ENCODE measurements at places on chromosomes 4 and X.

DNA sequence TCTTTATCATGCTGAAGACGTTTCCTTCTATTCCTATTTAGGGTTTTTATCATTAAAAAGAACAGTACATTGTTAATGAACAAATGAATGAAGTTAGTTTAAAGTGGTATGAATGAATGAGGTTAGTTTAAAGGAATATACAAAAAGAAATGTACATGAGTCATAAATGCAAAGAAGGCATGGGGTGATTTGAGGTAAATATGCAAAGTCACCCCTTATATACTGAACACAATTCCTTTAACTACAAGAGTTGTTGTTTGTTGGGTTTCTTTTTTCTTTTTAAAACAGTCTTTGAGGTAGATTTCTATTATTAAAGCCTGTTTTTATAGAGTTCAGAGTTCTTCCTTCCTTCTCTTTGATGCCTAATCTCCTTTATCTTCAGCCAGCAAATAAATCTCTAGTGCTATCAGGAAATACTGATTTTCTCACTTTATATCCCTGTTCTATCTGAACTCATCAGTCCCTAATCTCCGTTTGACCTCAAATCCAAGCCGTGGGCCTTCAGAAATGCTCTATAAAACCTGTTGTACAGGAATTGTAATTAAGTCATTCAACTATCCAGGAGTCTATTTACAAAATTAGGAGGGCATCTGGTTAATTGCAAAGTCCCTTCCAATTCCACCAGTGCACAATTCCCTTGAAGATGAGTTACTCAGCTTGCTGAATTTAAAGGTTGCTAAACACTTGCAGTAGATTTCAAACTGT, 31.6 kb upstream of the ABCG2 start:
- DNase-seq: no peak

DNA sequence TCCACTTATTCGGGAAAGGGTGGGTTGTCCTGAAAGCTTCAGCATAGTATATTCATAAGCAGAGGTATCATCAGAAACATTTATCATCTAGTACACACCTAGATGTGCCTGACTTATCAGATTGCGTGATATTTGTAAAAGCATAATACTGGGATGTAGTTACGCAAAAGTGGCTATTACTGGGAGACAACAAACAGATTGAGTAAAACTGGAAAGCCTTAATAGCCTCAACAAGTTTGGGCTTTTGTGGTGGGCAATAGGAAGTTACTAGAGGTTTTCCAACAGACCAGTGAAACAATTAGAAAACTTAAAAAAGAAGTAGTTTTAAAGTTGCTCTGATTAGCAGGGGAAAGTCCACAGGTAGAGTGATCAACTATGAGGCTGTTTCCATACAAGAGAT, 39.8 kb downstream of the GPRIN3 start:
- no peak for DNase-seq

DNA sequence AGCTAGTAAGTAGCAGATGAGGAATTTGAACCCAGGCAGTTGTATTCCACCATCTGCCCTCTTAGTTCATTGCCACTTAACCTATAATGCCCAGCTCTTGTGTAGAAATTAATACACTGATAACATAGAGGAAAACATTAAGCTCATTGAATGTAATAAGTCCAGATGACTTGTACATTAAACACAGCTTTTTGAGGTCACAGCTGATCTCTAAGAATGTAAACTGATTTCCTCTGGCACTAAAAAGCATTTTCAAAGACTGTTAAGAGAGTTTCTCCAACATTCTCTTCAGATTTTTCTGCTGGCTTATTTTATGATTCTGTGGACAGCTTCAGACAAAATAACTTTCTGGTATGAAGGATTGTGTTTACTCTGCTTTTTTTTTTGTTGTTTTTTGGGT, 42.7 kb downstream of the HPRT1 start:
- DNase-seq: no peak

- DNase-seq: no peak
Observed at GRCh38 chr4:475962-476361, 23.0 kb downstream of the ZNF721 start.

DNA sequence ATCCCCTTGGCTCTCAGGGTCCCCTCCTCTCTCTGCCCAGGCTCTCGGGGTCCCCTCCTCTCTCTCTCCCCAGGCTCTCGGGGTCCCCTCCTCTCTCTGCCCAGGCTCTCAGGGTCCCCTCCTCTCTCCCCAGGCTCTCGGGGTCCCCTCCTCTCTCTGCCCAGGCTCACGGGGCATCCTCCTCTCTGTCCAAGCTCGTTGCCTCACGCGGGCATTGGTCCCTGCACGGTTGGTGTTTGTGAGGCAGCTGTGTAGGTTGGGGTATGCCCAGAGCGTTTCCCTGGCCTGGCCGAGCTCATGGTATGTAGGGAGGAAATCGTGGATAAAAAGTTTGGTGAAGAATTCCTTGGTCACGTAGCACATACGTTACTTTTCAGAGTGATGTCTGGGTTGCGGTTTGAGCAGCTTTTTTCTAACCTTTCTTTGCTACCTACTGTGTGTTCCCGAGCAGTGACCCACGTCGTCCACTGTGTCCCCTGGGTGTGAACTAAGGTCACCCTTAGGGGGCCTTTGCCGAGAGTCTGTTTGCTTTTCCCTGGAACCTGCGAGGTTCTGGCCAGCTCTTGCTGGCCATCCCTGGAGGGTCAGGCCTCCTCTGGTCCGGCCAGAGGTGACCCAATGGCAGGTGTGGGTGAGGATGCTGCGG, 36.6 kb downstream of the PCGF3 start:
- no peak for DNase-seq

Measured in activated CD8-positive, alpha-beta memory T cell treated with anti-CD3 and anti-CD28 coated beads, Interleukin-2, amount 10 ng/mL, durations not matched to agents 7 days and 5 days (primary cell).